Pons (tissue), 1 donor: ENCODE measurements at places on chromosomes 3 and 15.

- DNase-seq = no peak
These were observed 44.3 kb downstream of the ZBTB11 start for GRCh38 chr3:101632586-101632985.

- DNase-seq = no peak
These were observed 14.1 kb downstream of the ACKR2 start for GRCh38 chr3:42823351-42823750.

- no peak for DNase-seq
These were observed 48.3 kb upstream of the TRIM42 start for GRCh38 chr3:140629357-140630137.

GRCh38 chr15:62087671-62088352 lies 21.0 kb downstream of the C2CD4A start:
- DNase-seq = no peak

DNA sequence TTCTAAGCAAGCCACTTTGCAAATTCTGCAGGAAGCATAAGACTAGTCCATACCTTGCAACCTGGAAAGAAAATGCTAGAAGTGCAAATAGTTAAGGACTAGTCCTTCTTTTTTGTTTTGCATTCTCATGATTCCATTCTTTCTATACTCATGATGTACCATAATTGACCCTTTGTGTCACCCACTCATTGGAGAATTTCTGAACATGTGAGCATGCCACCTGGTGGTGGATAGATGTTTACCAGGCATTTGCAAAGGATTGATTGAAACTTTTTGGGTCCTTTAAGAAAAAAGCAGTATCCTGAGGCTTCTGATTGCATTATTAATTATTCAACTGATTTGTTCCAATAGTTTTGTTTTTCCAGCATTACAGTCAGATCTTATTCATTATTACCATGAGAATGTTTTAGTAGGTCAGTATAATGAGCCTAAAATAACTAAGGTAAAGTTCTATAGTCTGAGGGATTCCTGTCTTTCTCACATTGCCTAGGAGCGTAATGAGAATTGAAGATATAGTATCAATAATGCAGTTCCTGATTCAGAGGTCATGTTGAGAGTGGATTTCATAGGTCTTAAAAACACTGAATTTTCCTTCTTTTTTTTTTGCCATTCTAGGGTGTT lies 20.2 kb upstream of the DIPK2A start:
- DNase-seq = peak; percentile 78
